ENCODE measurements at places on chromosomes 6 and 20. TPM values are rescaled to one million over a fixed set of nuclear protein-coding genes. Genes with fewer than 3 reads are reported as not detected.

DNA sequence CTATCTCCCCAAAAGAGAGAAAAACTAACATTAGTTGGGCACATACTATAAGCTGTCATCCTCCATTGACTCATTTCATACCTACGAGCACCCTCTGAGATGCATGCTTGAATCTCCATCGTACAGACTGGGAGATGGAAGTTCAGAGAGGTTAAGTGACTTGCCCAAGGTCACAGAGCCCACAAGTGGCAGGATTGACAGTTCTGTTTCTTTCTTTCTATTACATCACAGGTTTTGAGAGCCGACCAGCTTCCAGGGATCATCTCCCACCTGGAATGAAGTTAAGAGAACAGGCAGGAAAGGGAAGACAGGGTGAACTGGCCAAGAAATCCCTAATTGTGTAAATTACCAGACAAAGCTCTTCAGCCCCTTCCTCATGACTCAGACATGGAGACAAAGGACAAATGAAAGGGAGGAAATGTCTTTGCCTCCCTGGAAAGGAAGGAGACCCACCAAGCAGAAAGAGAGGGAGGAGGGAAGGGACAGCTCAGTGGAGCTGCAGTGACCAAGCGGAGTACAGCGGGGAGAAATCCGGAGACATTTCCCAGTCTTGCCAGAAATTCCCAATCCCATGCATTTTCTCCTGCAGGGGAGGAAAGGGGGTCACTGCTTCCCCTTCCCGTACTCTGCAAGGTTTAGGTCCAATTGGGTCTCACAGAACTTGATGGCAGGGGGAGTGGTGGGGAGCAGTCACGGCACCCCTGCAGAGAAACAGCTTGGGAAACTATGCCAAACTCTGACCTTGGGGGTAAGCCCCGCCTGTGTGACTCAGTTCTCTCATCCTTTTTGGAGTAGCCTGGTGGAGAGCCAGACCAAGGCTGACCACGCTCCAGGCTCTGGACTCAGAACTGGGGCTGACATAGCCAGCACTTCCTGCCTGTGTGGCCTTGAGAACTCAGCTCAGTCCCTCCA is 154.3 kb downstream of the ANKRD60 start:
- peak; percentile 89 for DNase-seq

DNA sequence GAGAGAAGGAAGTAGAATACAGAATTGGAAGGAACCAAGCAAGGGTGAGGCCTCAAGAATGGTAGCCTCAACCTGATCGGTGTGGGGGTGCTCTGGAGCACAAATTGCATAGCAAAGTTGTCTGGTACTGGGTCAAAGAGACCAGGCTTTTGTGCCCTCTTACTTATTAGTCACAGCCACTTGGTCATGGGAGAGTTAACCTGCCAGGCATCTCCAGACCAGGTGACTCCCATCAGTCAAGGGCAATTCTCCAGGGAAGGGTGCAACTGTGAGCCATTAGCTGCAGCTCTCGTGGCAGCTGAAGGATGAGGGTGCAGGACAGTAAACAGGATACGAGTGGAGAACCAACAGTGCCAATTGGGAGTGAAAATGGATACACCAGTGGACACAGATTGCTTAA is 47.7 kb upstream of the PLCB4 start:
- DNase-seq: no peak

- DNase-seq: peak; percentile 36
These were observed 43.9 kb upstream of the PRND start for GRCh38 chr20:4677846-4678245.

GRCh38 chr20:34904202-34904621 is 27.8 kb downstream of the ACSS2 start:
- no peak for DNase-seq

DNA sequence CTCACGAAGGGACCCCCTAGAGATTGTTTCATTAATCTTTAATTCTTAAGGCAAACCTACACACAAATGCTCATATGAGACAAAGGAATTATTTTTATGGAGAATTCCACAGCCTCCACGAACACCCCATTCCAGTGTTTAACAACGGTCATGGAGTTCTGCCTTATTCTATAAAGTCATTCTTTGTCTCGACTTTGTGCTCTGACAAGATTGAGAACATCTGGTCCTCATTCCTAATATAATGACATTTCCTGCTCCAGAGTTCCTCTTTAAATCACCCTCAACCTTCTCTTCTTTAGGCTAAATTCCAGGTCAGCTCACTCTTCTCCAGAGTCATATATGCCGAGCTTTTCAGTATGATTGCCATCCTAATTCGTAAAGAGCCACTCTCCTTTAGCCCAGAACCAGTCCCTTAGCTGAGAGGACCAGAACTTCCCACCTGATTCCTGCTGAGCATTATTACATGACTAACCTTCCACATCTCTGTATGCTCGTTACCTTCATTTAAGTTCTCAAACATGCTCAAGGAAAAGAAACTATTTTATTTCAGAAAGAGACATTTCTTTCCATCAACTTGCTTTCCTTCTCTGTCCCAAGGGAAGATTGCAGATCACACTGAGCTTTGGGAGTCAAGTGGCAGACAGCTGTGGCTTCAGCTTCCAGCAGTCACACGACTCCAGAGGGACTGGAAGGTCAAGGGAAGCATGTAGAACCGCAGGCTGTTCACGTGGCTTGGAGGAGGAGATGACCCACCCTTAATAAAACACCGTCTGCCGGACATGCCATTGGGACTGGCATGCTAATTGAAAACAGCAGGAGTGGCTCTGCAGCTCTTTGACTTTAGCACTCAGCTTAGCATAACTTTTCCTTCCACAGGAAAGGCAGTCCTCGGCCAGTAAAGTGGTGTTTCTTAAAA is 467.1 kb upstream of the HSF2 start:
- DNase-seq: peak; percentile 90

The ZNF165 gene
- total RNA-seq: 0.89 TPM

- no peak for DNase-seq
These were observed 623.1 kb downstream of the PHF3 start for GRCh38 chr6:64258752-64259151.

GRCh38 chr20:46054606-46055005 is 25.6 kb downstream of the SLC12A5 start:
- DNase-seq: no peak

GRCh38 chr6:25921525-25922203 is 8.8 kb downstream of the SLC17A2 start:
- no peak for DNase-seq

The IFT52 gene
- total RNA-seq: 55.2 TPM

DNA sequence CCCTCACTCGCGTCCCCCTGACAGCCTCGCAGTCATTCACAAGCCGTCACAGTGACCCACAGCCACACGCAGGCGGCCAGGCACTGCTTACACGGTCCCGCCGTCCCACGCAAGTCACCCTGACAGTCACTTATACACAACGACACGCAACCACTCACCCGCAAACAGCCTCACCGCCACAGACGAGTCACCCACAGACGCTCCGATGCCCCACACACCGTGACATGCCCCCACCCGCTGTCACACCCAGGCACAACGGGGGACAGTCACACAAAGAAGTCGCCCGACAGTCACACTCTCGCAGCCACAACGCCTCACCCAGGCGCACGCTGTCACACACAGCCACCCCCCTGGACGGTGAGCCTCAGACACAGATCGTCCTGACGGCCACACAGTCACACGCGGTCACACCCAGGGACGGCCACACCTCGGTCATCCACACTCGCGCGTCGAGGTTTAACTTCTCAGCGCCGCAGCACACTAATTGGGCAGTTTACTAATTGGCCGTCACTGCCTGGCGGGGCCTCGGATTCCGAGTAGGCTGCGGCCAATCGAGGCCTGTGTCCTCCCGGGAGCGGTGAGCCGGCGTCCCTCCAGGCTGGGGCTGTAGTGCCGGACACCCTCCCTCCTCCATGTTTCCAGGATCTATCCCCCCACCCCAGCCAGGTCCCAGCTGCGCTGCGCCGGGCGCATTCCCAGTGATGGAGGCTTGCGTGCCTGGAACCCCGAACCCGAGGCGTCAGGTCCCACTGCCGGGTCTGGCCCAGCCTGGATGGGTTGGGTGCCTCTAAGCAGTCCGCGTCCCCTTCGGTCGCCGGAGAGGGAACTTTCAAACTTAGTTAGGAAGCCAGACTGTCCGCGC is 790 bp downstream of the TOX2 start:
- peak; percentile 52 for DNase-seq

The ZSCAN9 gene
- 26.9 TPM for total RNA-seq

GRCh38 chr20:2626853-2627541 is 25.4 kb upstream of the NOP56 start:
- peak; percentile 90 for DNase-seq

DNA sequence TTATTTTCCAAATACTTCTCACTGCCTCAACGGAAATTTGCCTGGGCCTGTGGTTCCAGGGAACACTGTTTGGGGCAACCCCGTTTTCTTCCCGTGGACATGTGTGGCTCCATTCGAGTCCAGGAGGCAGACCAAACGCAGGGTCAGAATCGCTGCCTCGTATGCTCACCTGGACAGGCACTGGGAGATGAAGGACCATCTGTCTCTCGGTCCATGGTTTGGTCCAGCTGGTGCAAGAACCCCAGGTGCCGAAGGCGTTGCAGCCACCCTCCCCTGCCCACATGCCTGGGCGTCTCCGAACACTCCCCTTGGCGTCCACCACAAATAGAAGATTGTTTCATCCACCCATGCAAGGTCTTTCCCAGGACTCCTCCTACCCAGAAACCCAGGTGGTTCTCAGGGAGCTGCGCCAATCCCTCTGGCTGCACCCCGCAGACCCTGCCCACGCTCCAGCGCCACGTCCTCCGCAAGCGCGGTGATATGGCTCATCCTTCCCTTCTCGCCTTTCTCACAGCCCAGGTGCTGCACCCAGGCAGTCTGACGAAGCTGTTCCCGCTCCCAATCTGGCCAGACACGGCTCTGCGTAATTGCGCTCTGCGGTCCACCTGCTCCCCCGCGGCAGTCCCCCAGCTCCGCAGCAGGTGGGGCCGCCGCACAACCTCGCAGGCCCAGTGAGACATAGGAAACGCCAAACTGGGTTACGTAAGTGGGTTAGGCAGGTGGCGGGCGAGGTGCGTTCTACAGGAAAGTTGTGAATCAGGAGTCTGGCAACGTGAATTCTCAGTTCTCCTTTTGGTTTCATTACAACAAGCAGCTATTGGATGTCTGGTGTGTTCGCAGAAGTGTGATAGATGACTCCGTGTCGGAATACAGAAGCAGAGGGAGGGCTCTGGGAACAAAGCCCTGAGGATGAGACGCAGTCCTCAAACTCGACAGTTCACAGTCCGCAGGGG is 146.2 kb upstream of the ECI2 start:
- DNase-seq: peak; percentile 50

DNA sequence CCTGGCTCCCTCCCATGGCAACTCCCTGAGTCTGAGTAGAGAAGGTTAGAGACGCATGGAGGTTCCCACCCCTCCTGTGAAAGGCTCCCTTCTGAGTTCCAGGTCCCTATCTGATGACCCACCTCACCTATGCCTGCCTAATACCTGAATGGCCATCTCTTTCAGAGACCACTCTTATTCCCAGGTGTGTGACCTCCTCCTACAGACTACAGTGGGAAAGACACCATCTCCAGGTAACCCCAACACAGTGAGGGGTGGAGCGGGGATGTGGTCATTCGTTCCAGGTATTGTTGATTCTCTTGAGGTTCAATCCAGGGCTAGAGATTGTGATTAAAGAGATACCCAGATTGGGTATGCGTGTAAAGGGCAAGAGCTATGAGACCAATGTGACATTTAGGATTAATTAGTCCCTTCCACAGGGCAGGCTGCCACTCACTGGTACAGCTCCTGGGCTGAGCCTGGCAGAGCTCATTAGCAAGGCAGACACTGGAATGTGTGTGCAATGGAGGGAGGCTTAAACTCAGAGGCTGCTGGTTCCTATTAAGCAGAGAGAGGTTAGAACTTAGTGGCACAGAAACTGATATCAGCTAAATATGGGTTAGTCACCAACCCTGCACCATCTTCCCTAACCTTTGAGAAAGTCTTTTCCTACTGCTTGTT is 46.5 kb upstream of the IER3 start:
- no peak for DNase-seq

GRCh38 chr6:159695984-159696383 is 2.9 kb upstream of the SOD2 start:
- peak; percentile 27 for DNase-seq

DNA sequence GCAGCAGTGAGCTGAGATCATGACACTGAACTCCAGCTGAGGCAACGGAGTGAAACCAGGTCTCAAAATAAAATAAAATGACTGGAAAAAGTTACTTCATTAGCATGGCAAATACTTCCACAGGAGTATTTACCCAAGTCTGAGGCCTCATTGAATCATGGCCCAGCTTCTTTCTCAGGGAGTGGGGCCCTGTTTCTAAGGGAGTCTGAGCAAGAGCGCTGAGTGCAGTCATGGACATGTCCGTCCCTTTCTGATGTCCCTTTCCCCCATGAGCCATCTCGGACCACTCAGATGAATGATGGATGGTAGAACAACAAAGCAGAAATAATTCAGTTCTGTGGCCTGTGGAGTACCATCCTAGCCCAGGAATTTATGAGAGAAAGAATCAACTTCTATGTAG is 7.8 kb upstream of the DTD1 start:
- no peak for DNase-seq

The TTLL9 gene
- not detected for total RNA-seq

DNA sequence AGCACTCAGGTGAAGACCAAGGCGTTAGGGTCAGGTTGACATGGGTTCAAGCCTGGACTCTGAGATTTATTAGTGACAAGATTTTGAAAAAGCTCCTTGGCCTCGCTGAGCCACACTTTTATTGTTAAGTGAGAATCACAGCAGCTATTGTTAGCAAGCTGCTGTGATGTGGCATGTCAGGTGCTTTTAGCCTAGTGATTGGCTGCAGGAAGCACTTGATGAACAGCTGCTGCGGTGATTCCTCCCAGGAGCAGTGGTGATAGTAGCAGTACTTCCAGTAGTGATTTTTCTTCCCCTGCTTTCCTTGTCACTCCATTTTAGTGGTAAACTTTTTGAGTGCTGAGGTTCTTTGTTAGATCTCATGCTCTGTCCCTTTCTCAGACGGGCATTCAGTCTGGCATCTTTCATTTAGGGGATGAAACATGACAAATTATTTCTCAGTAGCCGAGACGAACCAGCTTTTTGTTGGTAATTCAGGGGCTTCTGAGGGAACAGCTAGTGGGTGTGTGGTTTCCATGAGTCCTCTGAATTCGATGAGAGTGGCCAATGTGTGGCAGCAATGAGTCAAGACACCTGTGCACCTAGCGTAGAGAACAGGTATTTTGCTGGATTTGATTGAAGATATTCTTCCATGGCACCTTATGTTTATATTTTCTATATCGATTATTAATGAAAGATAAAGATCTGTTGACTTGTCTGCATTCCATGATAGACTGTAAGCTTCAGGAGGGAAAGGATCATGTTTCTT is 696.7 kb downstream of the DHX35 start:
- no peak for DNase-seq

The BMP7 gene
- total RNA-seq: 0.02 TPM

The PPP1R3G gene
- 1.3 TPM for total RNA-seq

GRCh38 chr20:24633521-24633920 is 164.1 kb downstream of the SYNDIG1 start:
- DNase-seq: no peak

- peak; percentile 65 for DNase-seq
These were observed 10.6 kb downstream of the CTCFL start for GRCh38 chr20:57514273-57514751.

GRCh38 chr20:62820208-62820961 is 3.5 kb downstream of the COL9A3 start:
- no peak for DNase-seq

- DNase-seq: no peak
These were observed 208.2 kb upstream of the ZNF217 start for GRCh38 chr20:53801609-53802370.
